GM19239 (cell line): ENCODE measurements at places on chromosomes 16 and 17.
A peak's percentile ranks its signal among the peaks of the same experiment; 100 is the strongest.

DNA sequence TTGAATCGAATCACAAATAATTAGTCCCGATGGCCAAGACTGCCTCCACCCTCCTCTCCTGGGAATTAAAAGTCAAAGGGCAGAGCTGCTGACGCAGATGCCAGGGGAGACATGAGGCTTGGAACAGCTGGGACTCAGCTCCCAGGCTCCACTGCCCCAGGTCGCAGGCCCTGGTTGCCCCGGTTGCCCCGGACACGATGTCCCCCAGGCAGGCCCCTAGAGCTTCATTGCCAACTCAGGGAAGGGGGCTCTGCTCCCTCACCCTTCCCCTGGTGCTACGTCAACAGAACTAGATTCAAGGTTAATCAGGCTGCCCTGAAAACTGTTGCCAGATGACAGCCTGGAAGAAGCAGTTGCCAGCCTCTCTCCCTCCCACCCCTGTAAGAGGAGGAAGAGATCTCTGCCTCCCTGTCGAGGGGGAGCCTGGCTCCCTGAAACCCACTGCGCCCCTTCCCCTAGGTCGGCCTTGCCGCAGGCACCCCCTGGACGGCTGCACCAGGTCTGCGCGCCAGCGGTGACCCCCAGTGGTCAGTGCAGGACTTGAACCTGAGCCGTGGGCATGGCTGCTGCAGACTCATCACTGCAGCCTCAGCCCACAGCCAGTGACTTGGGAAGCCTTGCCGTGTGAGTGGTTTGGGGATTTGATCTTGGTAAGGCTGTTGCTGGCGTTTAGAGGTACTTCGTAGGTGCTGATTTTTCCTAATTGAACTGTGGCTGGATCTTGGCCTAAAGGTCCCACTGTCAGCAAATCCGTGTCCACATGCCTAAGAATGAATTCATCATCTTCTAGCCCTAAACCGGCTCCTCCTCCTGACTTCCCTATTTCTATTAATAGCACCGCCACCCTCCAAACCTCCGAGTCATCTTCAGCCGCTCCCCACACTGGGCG, 84.1 kb upstream of the TOB1 start:
- DNase-seq = peak; percentile 44

DNA sequence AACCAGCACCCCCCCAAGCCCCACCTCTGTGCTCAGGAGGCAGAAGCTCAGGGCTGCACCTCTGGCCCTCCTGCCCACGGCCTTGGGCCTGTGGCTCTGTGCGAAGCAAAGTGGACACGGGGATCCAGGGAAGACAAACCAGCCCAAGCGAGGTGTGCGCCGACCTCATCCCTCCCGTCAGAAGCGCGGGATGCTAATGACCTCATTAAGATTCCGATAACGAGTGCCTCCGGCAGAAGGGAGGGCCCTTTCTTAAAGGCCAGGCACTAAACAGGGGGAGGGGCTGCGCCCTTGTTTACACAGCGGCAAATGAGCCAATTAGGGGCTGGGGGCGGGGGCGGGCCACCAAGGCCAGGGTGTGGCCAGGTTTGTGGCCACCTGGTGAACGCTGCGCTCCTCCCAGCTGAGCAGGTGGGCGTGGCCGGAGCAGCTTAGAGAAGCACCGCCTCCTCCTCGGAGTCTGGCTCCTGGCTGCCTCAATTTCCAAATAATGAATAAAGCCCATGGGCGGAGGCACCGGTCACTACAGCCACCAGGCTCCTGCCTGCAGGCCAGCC, 3.2 kb downstream of the CBX4 start:
- no peak for DNase-seq

- no peak for DNase-seq
These were observed 336.1 kb upstream of the TBX2 start for GRCh38 chr17:61063528-61063927.

- no peak for DNase-seq
These were observed 4.8 kb upstream of the ATXN7L3 start for GRCh38 chr17:44204441-44204882.

DNA sequence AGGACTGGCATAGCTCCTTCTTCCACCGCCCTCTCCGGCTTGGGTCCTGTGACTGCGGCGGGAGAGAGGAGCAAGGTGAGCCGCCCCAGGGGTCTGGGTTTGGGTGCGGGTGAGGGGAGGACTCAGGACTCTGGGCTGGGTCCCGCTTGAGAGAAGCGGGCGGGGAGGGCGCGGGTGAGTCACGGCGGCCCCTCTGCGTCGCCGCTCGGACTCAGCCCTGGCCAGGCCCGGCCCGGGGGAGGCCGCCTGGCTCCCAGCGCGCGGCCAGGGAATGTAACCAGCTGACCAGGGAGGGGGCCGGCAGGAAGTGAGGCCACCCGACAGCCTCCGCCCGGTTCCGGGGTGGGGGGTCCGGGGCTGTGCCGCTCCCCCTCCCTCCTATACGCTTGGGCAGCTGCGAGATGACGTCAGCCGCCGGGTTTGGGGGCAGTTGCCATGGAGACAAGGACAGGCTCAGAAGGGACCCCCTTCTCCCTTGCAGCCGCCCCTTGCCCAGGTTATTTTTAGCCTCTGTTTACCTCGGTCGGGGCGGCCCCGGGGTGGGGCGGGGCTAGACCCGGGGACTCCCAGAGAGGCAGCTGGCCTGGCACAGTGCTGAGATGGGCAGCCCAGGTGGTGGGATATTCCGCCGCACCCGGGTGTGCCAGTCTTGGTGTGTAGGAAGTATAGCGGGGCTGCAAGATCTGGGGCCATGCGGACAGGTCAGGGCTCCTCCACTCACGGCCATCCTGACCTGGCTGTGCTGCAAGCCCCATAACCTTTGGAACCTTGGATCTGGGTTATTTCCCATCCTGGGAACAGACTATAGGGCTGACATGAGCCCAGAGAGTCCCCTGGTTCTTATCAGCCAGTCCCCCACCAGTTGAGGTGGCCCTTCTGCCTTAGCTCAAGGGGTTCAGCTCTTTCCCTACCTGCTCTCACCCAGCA, 1.6 kb downstream of the RIPOR1 start:
- no peak for DNase-seq

DNA sequence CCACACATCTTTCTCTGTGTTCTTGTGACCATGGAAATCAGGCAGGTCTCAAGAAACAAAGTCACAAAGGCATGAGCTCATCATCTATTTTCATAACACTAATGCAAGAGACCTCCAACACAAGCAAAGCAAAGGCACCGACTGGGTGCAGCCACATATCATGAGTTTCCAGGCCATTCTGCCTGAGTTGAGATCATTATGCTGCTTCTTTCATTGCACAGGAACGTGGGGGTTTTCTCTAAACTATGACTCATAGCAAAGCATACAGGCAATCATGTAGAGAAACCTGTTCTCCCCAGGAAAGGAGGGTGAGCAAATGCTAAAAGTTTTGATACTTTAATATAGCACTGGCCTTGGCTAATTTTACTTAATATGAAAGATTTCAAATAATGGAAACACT, 60.7 kb downstream of the GRIN2A start:
- DNase-seq = no peak

DNA sequence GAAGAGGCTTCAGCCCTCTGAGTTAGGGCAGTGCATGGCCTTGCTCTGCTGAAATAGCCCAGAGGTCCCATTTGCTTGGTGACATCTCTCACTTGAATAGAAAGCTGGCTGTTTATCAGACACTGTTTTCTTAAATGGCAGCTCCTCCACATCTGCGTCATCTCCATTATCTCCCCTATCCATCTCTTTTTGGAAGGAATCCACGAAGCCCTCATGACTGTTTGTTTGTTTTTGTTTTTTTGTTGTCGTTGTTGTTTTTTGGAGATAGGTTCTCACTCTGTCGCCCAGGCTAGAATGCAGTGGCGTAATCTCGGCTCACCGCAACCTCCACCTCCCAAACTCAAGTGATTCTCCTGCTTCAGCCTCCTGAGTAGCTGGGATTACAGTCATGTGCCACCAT, 16.6 kb downstream of the NAA60 start:
- no peak for DNase-seq

DNA sequence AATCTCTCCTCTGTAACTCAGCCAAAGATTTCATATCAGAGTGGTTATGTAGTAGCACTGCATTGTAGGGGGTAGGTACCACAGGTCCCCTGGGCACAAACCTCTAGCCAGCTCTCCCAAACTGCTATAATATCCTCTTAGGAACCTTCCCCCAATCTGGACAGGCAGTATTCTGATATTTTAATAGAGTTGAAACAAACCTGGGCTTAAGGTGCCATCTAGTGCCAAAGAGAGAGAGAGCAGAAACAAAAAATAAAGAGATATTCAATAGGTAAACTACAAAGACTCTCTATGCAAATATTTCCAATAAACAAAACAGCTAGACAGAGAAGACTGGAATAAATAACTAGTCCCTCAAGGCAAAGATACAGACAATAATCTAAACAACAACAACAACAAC, 1070.0 kb downstream of the CDH11 start:
- DNase-seq = no peak

DNA sequence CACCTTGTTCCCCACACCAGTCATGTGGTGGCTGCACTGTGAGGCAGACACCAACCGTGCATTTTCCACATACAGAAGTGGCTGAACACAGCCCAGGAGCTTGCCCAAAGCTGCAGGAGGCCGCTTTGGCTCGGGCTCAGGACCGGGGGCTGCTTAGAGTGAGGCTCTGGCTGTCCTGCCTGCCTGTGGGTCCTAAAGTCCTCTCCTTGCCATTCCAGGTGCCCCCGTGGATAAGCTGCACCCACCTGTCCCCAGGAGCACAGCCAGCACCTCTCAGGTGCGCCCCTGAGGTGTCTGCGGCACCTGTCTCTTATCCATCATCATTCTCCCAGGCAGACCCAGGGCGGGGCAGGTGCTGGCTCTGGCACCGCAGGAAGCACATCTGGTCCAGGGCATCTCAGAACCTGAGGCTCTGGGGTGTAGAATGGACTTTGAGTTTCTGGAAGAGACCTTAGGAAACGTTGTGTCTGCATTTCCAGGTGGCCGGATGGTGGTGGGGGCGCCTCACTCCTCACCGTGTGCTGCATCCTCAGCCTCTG, 180.5 kb upstream of the ZNF469 start:
- no peak for DNase-seq

DNA sequence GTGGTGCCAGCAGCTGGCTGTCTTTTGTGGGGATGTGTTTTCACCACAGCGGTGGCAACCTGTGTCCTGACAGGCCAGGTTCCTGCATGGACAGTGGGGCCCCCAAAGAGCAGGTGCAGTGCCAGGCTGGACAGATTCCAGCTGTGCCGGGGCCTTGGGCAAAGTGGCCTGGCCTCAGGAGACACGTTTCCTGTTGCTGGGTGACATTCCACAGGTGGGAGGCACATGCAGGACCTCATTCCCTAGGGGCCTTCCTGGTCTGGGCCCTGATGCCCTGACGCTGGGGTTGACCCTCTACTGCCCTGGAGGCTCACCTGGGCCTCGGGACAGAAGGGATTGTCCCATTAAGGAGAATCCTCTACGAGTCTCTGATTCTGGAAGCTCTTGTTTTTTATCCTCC, 182.4 kb downstream of the RAB11FIP4 start:
- DNase-seq = no peak

- no peak for DNase-seq
These were observed 1.3 kb upstream of the MYO15A start for GRCh38 chr17:18107061-18107790.

GRCh38 chr16:47026947-47027346, 53.5 kb upstream of the DNAJA2 start:
- DNase-seq = no peak

- DNase-seq = no peak
These were observed 19.0 kb downstream of the ABR start for GRCh38 chr17:1160591-1161390.

DNA sequence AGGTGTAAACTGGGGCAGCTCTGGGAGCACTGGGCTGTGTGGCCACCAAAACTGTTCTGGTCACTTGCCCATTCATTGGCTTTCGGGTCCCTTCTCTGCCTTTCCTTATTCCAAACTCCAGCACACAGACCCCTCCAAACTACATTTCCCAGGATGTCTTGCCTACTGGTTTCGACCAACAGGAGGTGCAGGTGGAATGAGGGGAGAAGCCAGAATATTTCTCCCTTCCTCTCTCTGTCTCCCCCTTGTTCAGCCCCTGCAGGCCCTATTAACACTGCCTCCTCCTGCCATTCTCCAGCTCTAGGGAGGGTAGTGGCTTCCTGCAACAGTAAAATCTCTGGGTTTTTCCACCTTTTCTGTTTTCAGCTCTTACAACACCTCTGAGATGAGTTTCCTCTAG, 13.2 kb upstream of the NAGPA start:
- no peak for DNase-seq

DNA sequence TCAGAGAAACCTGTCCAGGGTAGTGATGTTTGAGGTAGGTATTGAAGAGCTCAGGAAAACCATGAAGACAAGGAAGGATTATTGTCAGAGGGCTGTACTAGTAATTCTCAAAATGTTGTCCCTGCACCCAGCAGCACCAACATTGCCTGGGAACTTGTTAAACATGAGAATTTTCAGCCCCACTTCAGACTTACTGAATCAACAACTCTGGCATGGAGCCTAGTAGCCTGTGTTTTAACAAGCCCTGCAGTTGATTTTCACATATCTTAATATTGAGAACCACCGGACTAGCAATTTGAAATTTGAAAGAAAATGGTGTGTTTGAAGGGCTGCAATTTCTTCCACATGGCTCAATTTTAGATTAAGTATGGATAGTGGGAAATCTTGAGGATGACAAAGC, 2.8 kb upstream of the KIF2B start:
- no peak for DNase-seq

- DNase-seq = no peak
These were observed 78.3 kb downstream of the GAS7 start for GRCh38 chr17:10120109-10120485.

GRCh38 chr17:81345228-81346089, 49.8 kb upstream of the BAHCC1 start:
- peak; percentile 94 for DNase-seq

DNA sequence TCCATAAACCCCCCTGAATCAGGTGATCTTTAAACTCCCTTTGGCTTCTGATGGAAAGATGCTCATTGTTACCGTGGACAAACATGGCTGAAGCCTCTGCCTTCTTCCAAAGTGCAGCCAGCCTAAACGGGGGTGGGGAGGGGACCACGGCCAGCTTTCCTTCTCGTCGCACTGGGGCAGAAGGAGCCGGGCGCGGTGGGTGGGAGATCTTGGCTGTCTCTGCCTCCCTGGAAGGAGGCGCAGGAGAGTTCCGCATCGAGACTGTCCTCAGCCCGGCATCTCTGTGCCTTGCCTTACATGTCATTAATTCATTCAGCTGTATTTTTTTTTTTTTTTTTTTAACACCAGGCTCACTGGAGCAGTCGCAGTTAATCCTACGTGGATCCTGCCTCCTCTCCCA, 163.3 kb upstream of the PLCG2 start:
- no peak for DNase-seq

DNA sequence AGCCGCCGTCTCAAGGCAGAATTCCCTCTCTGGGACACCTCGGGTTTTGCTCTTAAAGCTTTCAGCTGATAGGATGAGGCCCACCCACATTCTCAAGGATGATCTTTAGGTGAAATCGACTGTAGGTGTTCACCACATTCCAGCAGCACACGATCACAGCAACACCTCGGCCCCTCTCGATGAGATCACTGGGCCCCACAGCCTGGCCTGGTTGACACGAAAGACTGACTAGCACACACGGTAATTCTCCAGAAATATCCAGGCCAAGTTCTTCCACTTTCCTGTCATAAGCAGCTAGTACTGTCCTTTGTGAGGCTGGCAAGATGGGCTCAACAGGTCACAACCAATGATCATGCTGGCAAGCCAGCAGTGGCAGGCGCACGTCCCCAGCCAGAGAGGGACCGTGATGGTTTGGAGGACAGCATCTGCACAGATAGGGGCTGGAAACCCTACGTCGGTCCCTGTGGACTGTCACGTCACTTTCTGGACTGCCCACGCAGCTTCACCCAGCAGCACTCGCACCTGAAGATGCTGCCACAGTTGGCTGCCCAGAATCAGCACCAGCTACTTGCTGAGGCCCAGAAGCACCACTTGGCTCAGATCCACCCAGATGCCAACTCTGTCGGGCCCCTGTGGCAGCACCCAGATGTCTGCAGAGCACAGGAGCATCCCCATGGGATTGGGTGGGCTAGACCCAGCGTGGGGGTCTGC, 17.4 kb downstream of the TMC6 start:
- DNase-seq = no peak
